ENCODE measurements at places on chromosomes 6 and 20. TPM values are rescaled to one million over a fixed set of nuclear protein-coding genes. Genes with fewer than 3 reads are reported as not detected.

DNA sequence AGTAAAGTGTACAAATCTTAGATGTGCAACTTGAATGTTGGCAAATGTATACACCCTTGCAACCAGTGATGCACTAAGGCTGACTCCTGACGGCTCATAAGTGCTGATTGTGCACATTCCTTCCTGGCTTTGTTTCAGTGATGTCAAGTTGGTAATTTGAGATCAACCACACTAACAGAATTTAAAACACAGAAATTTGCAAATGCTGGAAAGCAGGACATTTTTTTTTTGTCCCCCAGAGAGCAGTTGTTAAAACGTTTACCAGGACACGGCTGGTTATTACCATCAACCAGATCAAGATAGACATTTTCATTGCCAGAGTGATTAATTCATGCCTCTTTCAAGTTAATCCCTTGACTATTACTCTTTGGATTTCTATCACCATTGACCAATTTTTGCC is 735.6 kb downstream of the RFPL4B start:
- DNase-seq: peak; percentile 79

DNA sequence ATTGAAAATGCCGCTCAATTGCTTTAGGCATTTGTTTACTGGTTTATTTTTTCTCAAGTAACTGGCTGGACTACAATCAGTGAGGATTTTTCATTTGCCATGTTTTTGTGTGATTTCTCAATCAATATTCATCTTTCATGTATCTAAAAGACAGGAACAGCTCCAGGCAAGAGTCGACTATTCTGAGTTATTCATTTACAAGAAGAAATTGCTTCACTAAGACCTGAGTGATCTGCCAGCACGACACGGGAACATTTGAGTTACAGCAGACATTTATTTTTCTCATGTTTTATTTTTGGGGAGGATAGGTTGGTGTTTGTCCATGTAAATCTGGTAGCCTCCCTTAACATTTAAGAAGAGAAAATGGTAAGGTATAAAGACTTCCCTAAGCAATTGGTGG is 124.1 kb downstream of the CBLN4 start:
- DNase-seq: no peak

- no peak for DNase-seq
Measured at GRCh38 chr6:160029525-160029924, 60.6 kb downstream of the IGF2R start.

GRCh38 chr6:148179786-148180185 is 162.9 kb upstream of the SASH1 start:
- no peak for DNase-seq

DNA sequence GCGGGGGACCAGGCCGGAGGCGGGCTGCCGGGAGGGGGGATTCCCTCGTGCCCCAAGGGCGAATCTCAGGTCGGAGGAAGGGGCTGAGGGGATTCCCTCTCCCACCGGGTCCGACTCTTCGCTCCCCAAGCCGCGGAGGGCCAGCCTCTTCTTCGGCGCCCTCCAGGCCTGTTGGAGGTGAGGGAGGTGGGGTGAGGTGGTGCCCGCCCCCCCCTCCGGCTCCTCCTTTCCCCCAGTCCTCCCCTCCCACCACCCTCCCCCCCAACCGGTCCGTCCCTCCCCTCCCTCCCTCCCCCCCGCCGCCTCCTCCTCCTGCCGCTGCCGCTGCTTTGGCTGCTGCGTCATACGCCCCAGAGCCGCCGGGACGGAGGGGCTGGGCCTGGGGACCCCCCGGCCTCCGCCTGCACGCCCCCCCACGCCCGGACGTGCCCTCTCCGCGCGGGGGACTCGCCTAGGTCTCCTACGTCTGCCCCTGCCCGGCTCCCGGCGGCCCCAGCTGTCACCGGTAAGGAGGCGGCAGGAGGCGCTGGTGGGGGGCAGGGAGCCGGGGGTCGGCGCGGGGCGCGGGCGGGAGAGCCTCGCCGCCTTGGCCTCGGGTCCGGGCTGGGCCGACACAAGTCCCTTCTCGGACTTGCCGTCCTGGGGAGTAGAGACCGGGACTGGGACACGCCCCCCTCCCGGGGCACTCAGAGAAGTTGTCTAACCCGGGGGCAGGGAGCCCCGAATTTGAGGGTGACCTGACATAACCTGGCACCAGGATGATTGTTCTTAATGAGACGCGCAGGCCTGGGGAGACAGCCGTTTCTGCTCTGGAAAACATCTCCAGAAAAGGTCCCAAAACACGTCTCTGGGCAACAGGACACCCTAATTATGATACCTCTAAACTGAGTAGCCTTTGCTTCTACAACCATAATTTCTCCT is at the start of gene PHF1:
PHF1 (plus strand) TSS at position 304 of the 921 bp plus-strand sequence. CDS start 1,250 bp downstream, outside the sequence.
- DNase-seq: peak; percentile 73

Gene VGLL2
- total RNA-seq: 1.7 TPM

DNA sequence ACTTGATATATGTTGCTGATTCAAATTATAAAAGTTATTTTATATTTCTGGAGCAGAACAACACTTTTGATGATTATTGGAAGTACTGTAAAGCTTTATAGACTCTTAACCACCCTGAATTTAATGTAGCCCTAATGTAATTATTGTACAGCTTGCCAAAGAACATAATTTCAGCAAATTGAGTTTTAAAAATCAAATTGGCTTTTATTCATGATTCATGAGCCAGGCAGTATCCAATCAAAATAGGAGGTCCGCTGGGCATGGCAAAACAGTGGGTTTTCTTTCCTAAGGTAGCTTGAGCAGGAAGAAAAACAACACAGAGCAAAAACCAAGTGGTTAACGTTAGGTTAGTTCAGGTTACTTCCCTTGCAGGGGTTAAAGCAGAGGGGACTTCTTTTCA is 64.8 kb upstream of the MAP7 start:
- DNase-seq: no peak

- no peak for DNase-seq
Measured at GRCh38 chr20:19138758-19139157, 73.7 kb upstream of the SLC24A3 start.

- DNase-seq: no peak
Measured at GRCh38 chr6:47457370-47457769, 20.2 kb upstream of the CD2AP start.

Gene CENPB
- total RNA-seq: 39.1 TPM

Gene PARD6B
- 13.1 TPM for total RNA-seq

DNA sequence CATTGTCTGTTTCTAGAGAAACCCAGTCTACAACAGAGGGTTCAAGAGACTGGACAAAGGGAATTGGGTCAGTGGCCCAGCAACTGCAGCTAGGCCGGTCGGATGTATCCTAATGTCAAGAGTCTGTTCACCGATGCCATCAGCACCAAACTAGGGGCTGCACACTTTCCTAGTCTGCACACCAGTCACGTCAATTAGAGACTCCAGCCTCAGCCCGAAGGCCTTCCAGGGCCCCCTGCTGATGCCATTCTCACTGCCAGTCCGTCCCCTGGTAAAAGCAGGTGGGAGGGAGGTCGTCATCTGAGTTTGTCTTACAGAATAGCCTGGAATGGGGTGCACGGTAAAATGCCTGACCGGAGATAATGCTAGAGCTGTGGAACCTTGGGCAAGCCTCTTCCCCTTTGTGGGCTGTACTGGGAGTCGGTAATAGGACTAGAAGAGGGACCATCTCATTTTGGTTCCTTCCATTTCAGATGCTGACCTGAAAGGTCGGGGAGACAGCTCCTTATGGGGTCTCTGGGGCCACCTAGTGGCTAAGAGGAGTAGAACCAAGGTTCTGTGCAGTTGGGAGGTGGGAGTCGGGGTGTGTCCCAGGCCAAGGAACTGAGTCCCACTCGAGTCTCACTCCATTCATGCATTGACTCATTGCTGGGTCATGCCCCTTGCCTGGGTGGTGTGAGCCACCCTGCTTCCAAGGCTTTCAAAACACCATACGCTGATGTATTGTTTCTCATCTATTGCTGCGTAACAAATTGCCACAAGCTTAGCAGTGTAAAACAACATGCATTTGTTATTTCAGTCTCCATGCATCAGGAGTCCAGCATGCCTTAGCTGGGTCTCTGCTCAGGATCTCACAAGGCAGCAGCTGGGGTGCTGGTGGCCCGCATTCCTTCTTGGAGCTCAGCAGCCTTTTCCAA is 5.1 kb downstream of the SOX12 start:
- peak; percentile 46 for DNase-seq

DNA sequence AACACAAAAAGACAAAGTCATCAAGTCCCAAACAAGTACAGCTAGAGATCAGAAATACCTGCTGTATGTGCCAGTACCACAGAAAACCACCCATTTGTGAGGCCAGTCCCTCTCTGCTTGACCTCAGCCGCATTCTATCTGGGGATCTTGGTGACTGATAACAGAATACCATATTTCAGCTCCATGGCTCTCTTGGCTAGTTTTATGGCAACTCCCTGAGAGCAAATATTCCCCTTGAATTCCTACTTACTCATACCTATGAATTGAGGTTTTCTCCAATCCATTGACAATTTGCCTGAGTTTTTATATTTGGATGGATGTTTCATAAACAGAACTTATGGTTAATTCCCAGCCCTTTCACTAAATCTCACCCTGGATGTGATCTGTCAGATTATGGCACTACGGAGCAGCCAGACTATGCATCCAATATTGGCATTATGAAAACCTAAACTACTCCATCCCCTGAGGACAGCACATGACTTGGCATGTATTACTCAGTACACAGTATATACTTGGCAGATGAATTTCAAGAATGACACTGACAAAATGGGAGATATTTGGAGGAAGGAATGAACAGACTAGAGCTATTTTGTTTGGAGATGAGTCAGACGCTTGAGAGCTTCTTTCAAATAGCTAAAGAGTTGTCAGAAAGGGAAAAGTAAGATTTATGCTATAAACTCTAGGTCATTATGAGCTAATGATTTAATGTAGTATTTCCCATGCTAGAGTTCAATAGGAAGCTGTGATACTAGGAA is 95.7 kb downstream of the PRDM1 start:
- peak; percentile 87 for DNase-seq

All from astrocyte (in vitro differentiated cells and primary cell).